ENCODE measurements at places on chromosomes 5 and 9.

GRCh38 chr9:111413996-111414395, 70.2 kb downstream of the ECPAS start:
- DNase-seq, result no peak

DNA sequence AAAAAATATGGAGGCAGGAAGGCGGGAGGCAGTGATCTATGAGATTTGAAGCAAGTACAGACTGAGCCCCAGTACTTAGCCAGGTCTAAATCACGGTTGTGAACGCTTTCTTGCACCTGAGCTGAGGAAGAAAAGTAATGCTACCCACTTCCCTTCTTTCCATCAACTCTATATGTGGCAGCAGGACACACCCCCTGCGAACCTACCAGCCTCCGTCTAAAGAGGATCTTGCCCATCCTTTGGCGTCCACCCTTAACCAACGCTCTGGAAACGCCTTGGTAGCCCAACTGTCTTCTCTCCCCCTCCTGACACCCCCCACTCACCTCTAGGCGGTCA, 545 bp downstream of the HMGCS1 start:
- DNase-seq, result peak; percentile 9

DNA sequence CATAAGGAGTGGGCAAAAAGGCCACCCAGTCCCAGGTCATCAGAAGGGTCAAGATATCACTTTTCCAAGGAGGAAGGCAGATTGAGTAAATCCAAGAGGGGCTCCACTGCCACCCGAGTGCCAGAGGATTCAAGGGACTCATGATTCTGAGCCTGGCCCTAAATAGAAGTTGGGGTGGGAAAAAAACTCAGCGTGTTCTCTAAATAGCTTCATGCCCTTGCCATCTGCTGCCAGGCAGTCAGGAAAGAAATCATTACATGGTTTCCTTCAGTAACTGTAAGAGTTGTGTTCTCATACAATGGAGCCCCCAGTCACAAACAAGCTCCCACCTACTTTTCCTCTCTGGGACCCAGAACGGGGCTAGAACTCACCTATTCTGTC, 37.2 kb downstream of the SAR1B start:
- no peak for DNase-seq

DNA sequence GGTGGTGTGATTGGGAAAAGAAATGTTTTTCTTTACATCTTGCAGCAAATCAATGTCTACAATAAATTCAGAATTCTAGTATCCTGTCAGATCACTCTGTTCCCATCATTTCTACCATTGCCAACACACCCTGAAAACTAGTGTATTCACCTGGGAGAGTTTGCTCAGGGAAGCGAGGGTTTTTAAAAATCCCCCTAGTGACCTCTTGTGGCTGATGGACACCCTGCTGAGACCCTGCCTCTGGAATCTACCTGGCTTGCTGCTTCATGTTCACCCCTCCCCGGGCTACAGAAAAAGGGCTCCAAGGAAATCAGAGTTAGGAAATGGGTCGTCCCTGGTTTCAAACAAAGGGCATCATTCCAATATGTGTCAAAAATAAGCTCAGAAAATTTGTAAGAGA, 21.4 kb upstream of the ALDOB start:
- no peak for DNase-seq

- DNase-seq, result no peak
Observed at GRCh38 chr9:99309141-99309939, 87.3 kb downstream of the SEC61B start.

GRCh38 chr5:80387063-80387768, 20.6 kb upstream of the ZFYVE16 start:
- DNase-seq, result no peak

GRCh38 chr5:173103411-173103810, 40.9 kb upstream of the BNIP1 start:
- no peak for DNase-seq

DNA sequence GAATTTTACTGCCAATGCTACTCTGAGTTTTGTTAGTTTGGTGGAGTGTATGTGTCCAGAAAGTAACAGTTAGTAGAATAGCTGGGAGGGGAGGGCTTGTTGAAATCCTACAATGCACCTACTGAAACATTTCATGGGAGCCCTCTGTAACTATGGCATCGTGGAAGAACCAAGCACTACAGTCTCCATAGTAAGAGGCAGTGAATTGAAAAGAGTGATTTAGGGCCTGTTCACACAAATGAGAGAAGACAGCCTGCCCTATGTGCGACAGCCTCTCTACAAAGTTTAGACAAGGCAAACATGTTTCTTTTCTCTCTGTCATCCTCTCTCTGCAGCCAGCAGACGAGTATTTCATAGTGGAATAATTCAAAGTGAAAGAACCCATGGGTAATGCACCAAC, 676.6 kb downstream of the BRINP1 start:
- no peak for DNase-seq

GRCh38 chr5:78006449-78006848, 230.3 kb upstream of the TBCA start:
- DNase-seq, result no peak

- DNase-seq, result no peak
Observed at GRCh38 chr9:129732100-129732499, 20.7 kb downstream of the PTGES start.

DNA sequence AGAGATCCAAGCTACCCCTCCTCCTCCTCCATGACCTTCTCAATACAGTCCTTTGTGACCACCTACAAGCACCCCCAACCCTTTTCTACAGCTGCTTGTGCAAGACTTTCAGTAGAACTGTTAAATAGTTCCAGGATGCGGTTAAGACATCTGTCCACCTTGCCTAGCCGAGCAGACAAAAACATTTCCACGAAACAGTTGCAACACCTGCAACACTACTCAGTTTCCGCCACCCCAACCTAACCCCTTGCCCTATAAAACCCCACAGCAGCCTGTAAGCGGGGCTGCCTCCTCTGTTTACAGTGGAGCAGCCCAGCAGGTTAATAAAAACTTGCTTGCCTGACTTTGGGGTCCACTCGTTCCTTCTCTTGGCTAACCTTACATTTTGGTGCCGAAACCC, 1803.5 kb upstream of the CDH6 start:
- no peak for DNase-seq

DNA sequence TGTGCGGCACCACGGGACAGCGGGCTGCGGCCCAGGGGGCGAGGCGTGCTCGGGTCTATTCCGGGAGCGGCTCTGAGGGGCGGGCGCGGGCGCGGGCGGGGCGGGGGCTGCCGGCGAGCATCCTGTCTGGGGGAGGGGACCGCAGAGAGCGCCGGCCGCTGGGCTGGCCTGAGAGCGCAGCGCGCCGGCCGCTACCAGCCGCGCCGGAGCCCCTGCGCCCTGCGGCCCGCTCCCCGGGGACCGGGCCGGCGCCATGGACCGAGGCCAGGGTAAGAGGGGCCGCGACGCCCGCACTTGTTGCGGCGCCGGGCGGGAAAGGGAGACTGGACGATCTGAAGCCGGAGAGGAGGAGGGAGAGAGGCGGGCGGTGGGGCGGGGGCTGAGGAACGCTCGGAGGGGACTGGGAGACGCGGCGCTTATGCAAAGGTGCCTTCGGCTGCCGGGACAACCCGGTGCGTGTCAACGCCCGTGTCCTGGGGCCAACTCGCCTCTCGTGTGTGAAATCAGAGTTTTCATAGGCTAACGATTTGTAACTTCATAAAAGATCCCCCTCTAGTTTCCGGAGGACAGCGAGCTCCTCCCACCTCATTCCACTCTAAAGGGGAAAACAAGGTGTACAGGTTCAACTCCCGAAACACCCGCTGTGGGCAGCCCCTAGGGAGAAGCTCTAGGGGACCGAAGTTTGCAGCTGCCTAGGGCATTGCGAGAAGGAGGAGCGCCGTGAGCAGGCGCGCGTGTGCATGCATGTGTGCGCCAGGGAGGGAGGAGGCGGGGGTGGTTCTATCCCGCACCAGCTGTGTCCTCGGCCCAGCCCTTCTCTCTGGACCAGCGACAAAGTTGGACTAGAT, at the start of gene AFAP1L1:
Gene AFAP1L1, plus strand, starts transcription at position 144 of the 848 bp plus-strand sequence. Its CDS starts 110 bp downstream, at position 254.
- peak; percentile 85 for DNase-seq

- DNase-seq, result no peak
Observed at GRCh38 chr5:134028496-134028895, 23.7 kb upstream of the VDAC1 start.

GRCh38 chr5:75677607-75678006, 39.6 kb downstream of the POC5 start:
- no peak for DNase-seq

DNA sequence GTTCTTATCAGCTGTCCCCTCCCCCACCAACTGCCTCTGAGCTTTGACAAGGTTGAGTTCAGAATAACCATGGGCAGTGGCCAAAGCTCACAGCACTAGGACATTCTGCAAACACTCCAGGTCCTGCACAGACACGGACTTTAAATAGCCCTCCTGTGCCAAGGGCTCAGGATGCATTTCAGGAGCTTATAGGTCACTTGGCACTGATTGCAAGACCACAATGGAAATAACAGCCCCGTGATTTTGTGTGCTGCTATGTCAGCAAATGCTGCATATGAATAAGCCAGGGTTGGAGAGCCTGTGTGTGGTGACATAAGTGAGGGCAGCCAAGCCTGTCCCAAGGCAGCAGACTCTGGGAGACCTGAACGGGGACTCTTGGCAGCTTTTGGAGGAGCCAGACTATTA, 150.7 kb downstream of the DMRT2 start:
- DNase-seq, result peak; percentile 37

DNA sequence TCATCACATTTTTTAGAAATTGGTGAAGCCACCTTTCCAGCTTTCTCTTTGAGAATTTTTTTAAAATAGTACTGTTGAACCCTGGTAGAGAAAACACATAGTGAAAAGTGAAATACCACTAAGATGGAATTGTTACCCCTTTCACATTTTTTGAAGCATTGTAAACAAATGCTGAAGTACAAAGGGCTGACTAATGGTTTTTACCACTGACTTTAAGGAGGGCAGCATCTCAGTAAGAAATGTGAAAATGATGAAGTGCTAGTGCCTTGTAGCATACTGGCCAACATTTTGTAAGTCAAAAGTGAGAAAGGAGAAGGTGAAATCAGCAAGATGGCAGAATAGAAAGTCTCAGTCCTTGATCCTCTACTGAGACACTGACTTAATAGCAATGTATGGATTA, 320.6 kb downstream of the PJA2 start:
- no peak for DNase-seq

- peak; percentile 63 for DNase-seq
Observed at GRCh38 chr5:157559301-157559700, 16.3 kb downstream of the ADAM19 start.

DNA sequence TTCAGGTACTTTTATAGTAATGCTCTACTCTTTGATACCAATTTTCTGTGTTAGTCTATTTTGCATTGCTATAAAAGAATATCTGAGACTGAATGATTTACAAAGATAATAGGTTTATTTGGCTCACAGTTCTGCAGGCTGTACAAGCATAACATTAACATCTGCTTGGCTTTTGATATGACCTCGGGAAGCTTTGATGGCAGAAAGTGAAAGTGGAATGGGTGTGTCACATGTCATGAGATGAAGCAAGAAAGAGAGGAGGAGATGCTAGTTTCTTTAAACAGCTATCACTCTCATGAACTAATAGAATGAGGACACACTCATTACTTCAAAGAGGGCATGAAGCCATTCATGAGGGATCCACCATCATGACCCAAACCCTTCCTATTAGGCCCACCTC, 270.9 kb upstream of the IL12B start:
- DNase-seq, result no peak

DNA sequence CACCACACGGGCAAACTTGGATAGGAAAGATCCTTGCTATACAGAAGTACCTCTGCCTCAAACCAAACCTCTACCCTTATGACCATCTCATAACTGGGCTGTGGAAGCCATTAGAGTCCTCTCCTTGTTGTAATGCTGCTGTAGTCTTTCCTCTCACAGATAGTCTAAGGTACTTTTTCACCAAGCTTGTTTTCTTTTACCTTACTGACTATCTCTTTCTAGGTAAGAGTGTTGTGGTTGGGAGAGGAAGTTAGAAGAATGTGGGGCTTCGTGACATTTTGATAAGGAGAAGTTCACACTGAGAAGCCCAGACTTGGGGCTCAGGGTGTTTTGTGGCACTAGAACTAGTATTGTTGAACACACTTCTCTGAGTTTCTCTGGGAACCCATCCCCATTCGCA, 8.9 kb downstream of the CFAP95 start:
- DNase-seq, result no peak

- DNase-seq, result no peak
Observed at GRCh38 chr5:65076251-65076869, 307.6 kb downstream of the CWC27 start.

- DNase-seq, result no peak
Observed at GRCh38 chr9:128045831-128046230, 21.3 kb downstream of the NAIF1 start.

GRCh38 chr5:62283861-62284260, 22.1 kb upstream of the KIF2A start:
- no peak for DNase-seq

DNA sequence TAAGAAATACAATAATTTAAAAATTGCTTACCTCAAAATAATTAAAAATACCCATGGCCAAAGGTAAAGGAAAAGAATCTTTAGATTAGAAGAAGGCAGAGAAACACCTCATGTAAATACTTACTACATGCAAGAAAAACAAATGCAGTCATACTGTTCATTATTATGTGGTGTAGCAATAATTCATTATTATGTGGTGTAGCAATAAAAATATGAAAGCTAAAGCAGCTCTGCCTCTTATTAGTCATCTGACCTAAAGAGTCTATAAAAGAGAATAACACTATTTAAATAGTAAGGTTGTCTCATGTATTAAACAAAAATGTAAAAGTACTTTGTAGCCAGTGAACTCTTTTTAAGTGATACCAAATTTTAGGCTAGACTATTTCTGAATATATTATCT, 6.6 kb downstream of the DTWD2 start:
- DNase-seq, result no peak

Measured in gastrocnemius medialis (tissue), 4 donors.